Adipose tissue (tissue), 3 donors: ENCODE measurements at places on chromosomes 11 and 22. TPM values are rescaled to one million over a fixed set of nuclear protein-coding genes. Genes with fewer than 3 reads are reported as not detected.

Gene CCDC116
- 0.15 TPM for polyA plus RNA-seq

Gene OR2AG1
- not detected for polyA plus RNA-seq

Gene OR56A1
- polyA plus RNA-seq, result not detected

Gene PYGM
- 8.7 TPM for polyA plus RNA-seq

Gene SPECC1L
- polyA plus RNA-seq, result 10.2 TPM

Gene MGAT3
- polyA plus RNA-seq, result 3.5 TPM

Gene DEPDC7
- polyA plus RNA-seq, result 1.6 TPM
